ENCODE measurements at places on chromosomes 2 and 18.

DNA sequence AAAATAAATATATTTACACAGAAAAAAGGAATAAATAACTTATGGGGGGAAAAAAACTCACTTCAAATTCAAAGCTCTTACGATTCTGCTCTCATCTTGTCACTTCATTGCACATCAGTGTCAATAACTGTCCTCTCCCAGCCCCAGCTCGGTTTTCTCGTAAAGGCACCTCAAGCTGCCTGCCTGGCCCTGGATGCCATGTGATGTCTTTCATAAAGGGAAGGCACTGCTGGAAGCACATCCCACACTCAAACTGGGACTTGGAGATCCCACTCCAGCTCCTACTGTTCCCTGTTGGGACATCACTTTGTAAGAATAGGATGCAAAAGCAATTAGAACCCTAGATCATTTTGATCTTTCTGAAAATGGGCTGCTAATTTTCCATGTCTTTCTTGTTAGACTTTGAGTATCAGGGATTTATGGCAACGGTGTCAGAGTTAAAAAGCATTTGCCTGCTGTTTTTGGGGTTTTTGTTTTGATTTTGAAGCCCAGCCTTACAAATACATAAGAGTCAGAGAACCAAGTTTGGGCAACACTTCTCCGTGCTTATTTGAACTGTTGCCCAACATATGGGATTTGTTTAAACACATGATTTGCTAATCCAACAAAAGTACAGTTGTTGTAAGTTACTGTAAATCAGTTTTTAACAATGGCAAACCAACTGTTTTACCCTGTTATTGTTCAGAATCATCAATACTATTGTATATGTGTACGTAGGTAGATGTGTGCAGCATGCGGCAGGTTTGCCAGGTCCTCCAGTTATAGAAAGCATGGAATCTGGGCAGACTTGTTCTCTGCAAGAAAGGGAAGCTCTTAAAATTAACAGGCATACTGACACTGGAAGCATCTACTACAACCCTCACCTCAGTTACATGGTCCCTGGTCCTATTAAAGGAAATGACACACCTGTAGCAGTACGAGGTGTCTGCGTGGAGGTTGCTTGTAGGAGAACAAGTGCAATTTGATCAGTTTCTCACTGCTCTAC, 20.6 kb downstream of the SERTAD2 start:
- DNase-seq, result no peak

- DNase-seq, result no peak
Measured at GRCh38 chr2:233551491-233551890, 15.1 kb downstream of the USP40 start.

DNA sequence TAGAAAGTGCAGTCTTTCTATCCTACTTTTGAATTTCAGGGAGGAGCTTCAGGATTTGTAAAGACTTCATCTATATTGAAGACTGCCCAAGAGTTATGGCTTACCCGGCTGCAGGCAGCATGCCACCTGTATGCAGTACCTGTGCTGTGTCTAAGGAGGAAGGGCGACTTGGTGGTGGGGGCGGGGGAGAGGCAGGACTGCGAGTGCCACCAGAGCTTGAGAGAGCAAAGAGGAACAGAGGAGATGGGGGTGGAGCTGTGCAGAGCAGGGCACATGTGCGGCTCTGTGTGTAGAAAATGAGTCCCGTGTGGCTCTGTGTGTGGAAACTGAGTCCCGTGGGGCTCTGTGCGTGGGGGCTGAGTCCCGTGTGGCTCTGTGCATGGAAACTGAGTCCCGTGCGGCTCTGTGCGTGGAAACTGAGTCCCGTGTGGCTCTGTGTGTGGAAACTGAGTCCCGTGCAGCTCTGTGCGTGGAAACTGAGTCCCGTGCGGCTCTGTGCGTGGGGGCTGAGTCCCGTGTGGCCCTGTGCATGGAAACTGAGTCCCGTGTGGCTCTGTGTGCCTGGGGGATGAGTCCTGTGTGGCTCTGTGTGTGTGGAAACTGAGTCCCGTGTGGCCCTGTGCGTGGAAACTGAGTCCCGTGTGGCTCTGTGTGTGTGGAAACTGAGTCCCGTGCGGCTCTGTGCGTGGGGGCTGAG, 43.2 kb downstream of the LDLRAD4 start:
- DNase-seq, result no peak

GRCh38 chr2:127589841-127590240, 54.4 kb downstream of the MYO7B start:
- DNase-seq, result no peak

GRCh38 chr2:64840426-64840881, 148.7 kb upstream of the SLC1A4 start:
- no peak for DNase-seq

DNA sequence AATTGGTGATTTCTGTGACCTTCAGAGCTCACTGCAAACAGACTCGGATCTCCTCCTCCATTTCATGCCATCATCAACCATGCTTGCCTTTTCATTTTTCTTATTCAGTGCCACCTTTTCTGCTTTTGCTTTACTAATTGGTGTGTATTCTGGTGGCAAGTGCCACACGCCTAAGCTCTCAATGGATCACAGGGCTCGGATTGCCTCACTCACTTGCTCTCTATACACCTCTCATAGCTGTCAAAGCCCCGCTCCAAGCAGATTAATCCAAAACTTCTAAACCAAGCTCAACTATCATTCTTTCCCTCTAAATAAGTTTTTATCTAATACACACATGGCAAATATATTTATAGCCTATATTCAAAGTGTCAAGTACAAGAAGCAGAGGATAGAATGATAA, 86.4 kb downstream of the PLEKHM3 start:
- no peak for DNase-seq

- no peak for DNase-seq
Measured at GRCh38 chr2:46913471-46914381, 1.9 kb downstream of the MCFD2 start.

- DNase-seq, result no peak
Measured at GRCh38 chr2:166090908-166091307, 36.9 kb downstream of the SCN1A start.

GRCh38 chr2:38164881-38165280, 88.9 kb upstream of the CYP1B1 start:
- no peak for DNase-seq

- no peak for DNase-seq
Measured at GRCh38 chr2:195694553-195694952, 37.5 kb downstream of the SLC39A10 start.

DNA sequence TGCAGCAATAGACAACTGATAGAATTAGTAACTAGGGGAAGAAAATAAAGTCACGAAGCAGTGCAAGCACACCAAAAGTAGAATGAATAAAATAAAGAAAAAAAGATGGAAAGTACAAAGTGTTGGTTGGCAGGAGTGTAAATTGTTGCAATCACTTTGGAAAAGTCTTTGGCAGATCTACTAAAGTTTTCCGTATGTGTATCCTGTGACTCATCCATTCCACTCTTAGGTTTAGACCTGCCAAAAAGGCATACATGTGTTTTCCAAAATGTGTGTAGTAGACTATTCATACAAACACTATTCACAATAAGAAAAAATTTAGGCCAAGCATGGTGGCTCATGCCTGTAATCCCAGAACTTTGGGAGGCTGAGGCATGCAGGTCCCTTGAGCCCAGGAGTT, 282.1 kb upstream of the FSIP2 start:
- no peak for DNase-seq

- DNase-seq, result no peak
Measured at GRCh38 chr2:220310451-220310861, 683.0 kb downstream of the SLC4A3 start.

GRCh38 chr18:32582455-32582854, 111.8 kb upstream of the GAREM1 start:
- DNase-seq, result no peak
